ENCODE measurements at places on chromosomes 4 and X. TPM values are rescaled to one million over a fixed set of nuclear protein-coding genes. Genes with fewer than 3 reads are reported as not detected.

DNA sequence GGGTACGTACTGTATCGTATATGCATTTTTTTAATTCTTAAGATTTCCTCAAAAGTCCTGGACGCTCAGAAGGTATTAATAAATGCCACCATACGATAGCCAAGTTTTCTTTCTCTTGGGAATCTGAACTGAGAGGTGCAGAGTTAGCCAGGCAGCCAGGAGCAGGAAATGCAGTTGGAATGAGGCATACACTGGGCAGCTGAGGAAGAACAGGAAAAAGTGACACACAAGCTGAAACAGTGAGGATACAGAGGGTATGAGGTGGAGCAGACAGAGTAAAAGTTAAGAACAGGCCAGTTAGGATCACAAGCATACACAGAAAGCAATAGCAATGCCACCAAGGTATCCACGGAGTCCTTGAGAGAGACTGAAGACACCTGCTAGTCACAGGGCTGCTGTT lies 13.4 kb downstream of the UFSP2 start:
- H3K27ac ChIP-seq: no peak overlapping the region
- peaks cover 27% of the 10 kb centered on the region for H3K36me3 ChIP-seq
- H3K27me3 ChIP-seq: no peaks in the 10 kb centered on the region
- H3K4me3 ChIP-seq: no peak overlapping the region
- no peak for DNase-seq
- no peaks in the 10 kb centered on the region for H3K4me1 ChIP-seq

DNA sequence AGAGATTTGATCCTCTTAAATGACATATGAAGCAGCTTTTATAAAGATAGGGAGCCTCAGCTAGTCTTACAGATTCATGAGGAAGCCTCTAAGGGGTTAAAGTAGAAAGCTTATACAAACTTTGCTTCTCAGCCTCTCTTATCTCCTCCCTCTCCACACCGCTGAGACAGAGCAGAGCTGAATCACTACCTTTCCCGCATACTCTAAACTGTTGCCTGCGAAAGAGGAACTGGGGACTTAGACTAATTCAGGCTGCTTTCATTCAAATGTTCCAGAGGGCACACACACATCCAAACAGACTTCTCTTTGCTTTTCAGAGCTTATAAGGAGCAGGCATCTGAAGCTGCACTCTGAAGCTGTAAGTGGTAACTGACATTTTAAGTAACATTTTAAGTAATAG lies at the start of gene SERTM2:
SERTM2 (plus strand) TSS at position 169 of the 400 bp plus-strand sequence. CDS start 7,213 bp downstream, outside the sequence.
- no peaks in the 10 kb centered on the region for H3K4me1 ChIP-seq
- no peaks in the 10 kb centered on the region for H3K27me3 ChIP-seq
- no peak within 1 kb of the TSS for H3K27ac ChIP-seq
- H3K36me3 ChIP-seq: no peaks in the 10 kb centered on the region
- no peak for DNase-seq

GRCh38 chrX:54891573-54891972 lies 29.1 kb upstream of the TRO start:
- H3K36me3 ChIP-seq: no peaks in the 10 kb centered on the region
- DNase-seq: peak; percentile 52
- no peak overlapping the region for H3K27ac ChIP-seq
- H3K4me1 ChIP-seq: no peaks in the 10 kb centered on the region
- no peak overlapping the region for H3K4me3 ChIP-seq

DNA sequence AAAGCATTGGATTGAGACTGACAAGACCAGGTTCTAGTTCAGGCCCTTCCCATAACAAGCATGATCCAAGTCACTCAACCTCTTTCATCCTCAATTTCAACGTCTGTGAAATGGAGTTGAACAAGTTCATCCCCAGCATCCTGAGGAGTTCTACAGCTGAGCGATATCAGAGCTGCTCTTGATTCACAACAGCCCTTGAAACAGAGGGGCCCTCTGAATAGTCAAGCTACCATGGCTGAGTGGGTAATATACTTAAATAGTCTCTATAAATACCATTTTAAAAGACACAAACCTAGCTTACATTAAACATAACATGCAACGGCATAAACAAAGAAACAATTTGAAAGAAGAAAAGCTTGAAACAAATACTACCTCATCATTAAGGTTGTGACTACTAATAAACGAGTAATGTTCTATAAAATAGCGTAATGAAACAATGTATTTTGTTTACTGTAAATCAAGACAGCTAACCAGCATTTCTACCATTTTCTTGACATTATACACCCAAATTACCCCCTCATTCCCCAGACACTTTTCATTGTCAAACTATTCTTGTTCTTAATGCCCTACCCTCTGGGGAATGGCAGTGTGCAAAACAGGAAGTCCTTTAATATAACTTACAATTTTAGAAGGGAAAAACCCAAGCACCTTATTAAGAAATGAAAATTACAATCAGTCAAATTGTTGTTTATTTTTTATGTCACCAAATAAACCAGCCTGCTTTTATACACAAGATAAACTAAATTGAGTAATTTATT lies 202.3 kb downstream of the PARM1 start:
- no peaks in the 10 kb centered on the region for H3K36me3 ChIP-seq
- H3K27ac ChIP-seq: no peak overlapping the region
- H3K4me3 ChIP-seq: no peak overlapping the region
- DNase-seq: no peak
- no peaks in the 10 kb centered on the region for H3K4me1 ChIP-seq

- no peak overlapping the region for H3K27ac ChIP-seq
- H3K4me1 ChIP-seq: no peaks in the 10 kb centered on the region
These were observed 63.4 kb upstream of the MAB21L2 start for GRCh38 chr4:150518559-150518958.

- no peaks in the 10 kb centered on the region for H3K27me3 ChIP-seq
- H3K4me3 ChIP-seq: no peak overlapping the region
- no peaks in the 10 kb centered on the region for H3K36me3 ChIP-seq
These were observed 42.9 kb downstream of the USP26 start for GRCh38 chrX:133053861-133054598.

GRCh38 chrX:103124284-103124683 lies 31.3 kb upstream of the NXF3 start:
- no peaks in the 10 kb centered on the region for H3K36me3 ChIP-seq

DNA sequence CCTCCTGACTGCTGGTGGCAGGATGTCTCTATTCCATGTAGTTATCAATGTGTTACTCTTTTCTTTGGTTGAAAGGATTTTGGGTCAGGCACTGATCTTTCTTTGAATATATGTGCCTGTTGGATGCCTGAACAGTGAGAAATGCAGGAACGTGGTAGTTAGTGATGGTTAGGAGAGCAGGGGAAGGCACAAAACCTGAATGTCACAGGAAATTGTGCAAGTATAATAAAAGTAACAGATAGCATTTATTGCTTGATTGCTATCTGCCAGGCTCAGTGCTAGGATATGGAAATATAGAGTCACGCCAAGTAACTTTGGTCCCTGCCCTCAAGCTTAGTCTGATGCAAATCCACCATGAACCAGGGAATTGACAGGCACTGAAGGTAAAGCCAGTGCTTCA lies 219.8 kb upstream of the FAT1 start:
- no peaks in the 10 kb centered on the region for H3K27me3 ChIP-seq
- H3K36me3 ChIP-seq: no peaks in the 10 kb centered on the region
- DNase-seq: peak; percentile 68

GRCh38 chr4:147779451-147779850 lies 47.6 kb downstream of the ARHGAP10 start:
- peaks cover 5% of the 10 kb centered on the region for H3K4me1 ChIP-seq
- no peak overlapping the region for H3K27ac ChIP-seq
- DNase-seq: no peak
- H3K36me3 ChIP-seq: no peaks in the 10 kb centered on the region
- H3K27me3 ChIP-seq: no peaks in the 10 kb centered on the region
- no peak overlapping the region for H3K4me3 ChIP-seq

GRCh38 chrX:129840344-129840743 lies 3.3 kb downstream of the ZDHHC9 start:
- DNase-seq: no peak
- no peak overlapping the region for H3K27ac ChIP-seq
- H3K4me1 ChIP-seq: peaks cover 23% of the 10 kb centered on the region
- no peaks in the 10 kb centered on the region for H3K27me3 ChIP-seq

DNA sequence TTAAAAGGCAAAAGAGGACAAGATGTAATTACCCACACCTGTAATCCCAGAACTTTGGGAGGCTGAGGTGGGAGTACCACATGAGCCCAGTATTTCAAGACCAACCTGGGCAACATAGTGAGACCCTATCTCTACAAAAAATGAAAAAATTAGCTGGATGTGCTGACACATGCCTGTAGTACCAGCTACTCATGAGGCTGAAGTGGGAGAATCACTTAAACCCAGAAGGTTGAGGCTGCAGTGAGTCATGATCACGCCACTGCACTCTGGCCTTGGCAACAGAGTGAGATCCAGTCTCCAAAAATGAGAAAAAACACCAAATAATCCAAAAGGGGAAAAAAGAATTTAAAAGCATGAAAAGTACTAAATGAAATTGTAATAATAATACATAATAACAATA lies 30.8 kb downstream of the NR0B1 start:
- DNase-seq: no peak
- H3K4me1 ChIP-seq: no peaks in the 10 kb centered on the region
- H3K36me3 ChIP-seq: no peaks in the 10 kb centered on the region

DNA sequence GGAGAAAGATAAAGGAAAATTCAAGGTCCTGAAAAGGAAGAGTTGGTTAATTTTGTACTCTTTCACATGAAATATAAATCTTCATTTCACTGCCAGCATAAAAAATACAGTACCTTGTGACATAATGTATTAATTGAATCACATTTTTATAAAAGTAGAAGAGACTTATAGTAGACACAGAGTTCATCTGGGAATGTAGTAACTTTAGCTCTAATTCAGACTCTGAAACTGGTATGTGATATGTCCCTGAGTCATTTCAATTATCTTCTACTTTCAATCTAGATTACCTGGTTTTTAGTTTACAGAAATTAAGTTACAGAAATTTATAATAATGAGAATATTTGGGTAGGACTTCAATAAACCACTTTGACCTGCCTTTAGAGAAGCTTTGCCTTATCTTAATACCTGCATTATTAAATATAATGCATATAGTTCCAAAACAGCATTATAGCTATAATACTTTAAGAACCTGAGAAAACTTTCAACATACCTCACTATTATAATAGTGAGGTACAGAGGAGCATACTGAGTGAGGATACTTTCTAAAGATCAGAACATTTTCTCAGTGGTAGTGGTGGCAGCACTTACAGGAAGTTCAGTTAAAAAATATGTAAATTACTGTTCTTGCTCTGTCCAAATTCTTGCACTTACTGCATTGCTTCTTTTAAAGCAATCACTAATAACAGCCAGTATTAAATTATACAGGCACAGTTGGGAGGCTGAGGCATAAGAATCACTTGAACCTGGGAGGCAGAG lies 11.2 kb downstream of the NEK1 start:
- no peak overlapping the region for H3K4me3 ChIP-seq
- no peak for DNase-seq
- H3K27me3 ChIP-seq: no peaks in the 10 kb centered on the region
- H3K27ac ChIP-seq: no peak overlapping the region

- H3K4me3 ChIP-seq: no peak overlapping the region
- no peak for DNase-seq
- H3K36me3 ChIP-seq: no peaks in the 10 kb centered on the region
- no peak overlapping the region for H3K27ac ChIP-seq
- no peaks in the 10 kb centered on the region for H3K27me3 ChIP-seq
These were observed 63.8 kb downstream of the FAM47B start for GRCh38 chrX:35006361-35006760.

- H3K4me1 ChIP-seq: no peaks in the 10 kb centered on the region
- H3K27ac ChIP-seq: no peak overlapping the region
- H3K4me3 ChIP-seq: no peak overlapping the region
- DNase-seq: no peak
- H3K36me3 ChIP-seq: no peaks in the 10 kb centered on the region
These were observed 520.2 kb downstream of the SPRY1 start for GRCh38 chr4:123916821-123917220.

DNA sequence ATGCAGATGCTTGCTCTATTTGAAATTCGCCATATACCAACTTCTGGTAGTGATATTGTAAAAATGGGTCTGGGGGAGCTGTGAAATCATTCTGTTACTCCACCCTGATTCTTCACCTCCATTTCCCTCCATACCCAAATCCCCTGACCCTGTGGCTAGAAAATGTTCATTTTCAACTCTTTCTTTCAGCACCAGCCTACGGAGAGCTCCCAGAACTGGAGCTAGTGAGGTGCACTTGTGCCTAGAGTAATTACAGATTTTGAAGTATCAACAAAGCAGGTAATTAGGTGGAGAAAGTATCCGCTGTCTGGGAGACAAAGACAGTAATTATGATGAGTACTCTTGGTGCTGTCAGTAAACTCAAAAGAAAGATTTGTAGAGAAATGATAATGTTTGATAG lies 8.1 kb downstream of the ARHGAP36 start:
- no peaks in the 10 kb centered on the region for H3K36me3 ChIP-seq
- no peak overlapping the region for H3K4me3 ChIP-seq
- no peak for DNase-seq
- no peak overlapping the region for H3K27ac ChIP-seq
- no peaks in the 10 kb centered on the region for H3K4me1 ChIP-seq
- no peaks in the 10 kb centered on the region for H3K27me3 ChIP-seq

Gene FGG
- not detected for polyA plus RNA-seq

DNA sequence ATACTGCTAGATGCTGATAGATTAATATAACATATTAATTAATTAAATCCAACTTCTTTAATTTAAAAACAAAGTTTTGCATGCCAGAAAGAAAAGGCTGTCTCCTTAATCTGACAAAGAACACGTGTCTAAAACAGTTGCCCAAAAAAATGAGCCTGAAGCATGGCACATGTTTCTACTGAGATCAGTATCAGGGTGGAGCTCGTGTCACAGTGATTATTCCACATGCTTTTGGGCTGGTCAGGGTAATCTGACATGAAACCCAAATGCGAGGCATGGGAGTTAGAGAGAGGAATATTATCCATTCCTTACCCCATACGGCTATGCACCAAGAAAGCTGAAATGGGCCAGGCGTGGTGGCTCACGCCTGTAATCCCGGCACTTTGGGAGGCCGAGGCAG lies 79.4 kb upstream of the ADRA2C start:
- no peak overlapping the region for H3K27ac ChIP-seq
- H3K36me3 ChIP-seq: no peaks in the 10 kb centered on the region
- H3K27me3 ChIP-seq: no peaks in the 10 kb centered on the region
- no peak overlapping the region for H3K4me3 ChIP-seq

DNA sequence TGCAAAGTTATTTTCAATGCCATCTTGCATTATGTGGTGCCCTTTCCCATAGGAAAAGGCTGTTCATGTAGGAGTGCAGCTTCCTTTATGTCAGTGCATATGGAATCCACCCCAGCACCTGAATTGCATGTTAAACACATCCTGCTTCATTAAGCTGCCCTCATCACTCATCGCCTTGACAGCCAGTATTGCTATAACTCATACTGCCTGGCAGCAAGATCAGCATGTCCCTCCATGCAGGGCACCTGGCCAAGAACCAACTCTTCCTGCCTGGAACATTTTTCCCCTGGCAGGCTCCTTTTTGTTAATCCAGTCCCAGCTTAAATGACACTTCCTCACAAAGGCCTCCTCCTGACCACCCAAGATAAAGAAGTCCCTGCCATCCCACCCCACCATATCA lies 23.5 kb upstream of the CA5B start:
- DNase-seq: no peak
- no peaks in the 10 kb centered on the region for H3K27me3 ChIP-seq
- H3K4me1 ChIP-seq: no peaks in the 10 kb centered on the region
- no peak overlapping the region for H3K4me3 ChIP-seq
- H3K36me3 ChIP-seq: no peaks in the 10 kb centered on the region

- H3K4me1 ChIP-seq: no peaks in the 10 kb centered on the region
- DNase-seq: no peak
- H3K4me3 ChIP-seq: no peak overlapping the region
- H3K27me3 ChIP-seq: no peaks in the 10 kb centered on the region
- H3K36me3 ChIP-seq: no peaks in the 10 kb centered on the region
These were observed 60.9 kb downstream of the GLRA2 start for GRCh38 chrX:14590216-14590615.

- H3K36me3 ChIP-seq: no peaks in the 10 kb centered on the region
- no peak overlapping the region for H3K4me3 ChIP-seq
- H3K27ac ChIP-seq: no peak overlapping the region
- no peaks in the 10 kb centered on the region for H3K4me1 ChIP-seq
- DNase-seq: no peak
These were observed 62.1 kb upstream of the ANTXR2 start for GRCh38 chr4:80134936-80135701.
